ENCODE measurements at places on chromosomes 7 and 10. TPM values are rescaled to one million over a fixed set of nuclear protein-coding genes. Genes with fewer than 3 reads are reported as not detected.

DNA sequence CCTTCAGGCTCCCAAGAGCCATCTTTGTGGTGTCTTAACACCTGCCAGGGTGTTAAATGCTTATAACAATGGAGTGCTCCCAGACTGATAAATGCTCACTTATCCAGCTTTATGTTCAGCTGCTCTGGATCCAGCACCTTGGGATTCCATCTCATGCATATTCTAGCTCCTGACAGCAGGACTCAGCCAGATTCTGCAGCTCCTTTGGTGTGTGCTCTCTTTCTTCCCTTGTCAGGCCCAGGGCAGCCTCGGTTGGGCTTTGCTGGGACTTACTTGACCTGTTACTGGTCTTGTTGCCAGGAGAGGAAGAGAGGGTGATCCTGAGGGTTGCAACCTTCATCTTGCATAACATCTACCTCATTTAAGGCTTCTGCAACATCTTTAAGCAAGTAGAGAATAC, 59.4 kb upstream of the CCNY start:
- DNase-seq: no peak

GRCh38 chr7:139871820-139872219, 42.8 kb downstream of the TBXAS1 start:
- DNase-seq: no peak

DNA sequence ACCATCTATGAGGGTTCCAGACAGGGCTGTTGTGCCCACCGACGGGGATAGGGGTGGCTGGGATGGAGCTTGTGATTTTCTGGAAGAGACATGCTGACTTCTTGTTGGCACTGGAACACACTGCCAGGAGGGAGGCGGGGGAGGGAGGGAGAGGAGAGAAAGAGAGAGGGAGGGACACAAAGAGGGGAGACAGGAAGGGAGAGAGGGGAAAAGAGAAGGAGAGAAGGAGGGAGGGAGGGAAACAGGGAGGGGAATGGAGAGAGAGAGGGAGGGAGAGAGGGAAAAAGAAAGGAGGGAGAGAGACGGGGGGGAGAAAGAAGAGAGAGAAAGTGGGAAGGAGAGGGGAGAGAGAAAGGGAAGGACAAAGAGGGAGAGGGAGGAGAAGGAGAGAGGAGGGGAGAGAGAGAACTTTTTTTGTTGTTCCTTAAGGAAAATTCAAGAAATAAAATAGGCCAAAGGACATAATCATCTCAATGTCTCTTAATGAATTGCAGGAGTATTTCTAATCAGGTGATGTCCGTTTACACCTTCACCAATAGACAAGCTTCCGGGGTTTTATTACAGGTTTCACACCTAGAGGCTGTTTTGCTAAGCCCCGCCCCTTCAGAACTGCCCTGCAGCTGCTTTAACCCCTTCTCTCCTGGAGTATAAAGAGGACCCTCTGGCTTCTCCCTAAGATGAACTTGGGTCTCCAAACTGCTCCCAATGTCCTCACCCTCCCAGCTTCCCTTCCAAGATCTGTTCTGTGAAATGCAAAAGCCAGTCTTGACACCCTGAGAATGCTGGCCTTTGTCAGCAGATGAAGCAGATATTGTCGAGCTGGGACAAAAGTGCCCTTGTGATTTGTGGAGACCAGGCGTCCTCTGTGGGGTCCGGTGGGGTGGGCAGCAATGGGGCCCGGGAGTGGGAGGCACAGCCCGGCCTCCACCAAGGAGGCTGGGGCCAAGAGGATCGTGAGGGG, 82.0 kb upstream of the GTF2IRD1 start:
- DNase-seq: peak; percentile 40

Gene PITRM1
- 75.4 TPM for polyA plus RNA-seq

Gene GIMAP2
- polyA plus RNA-seq: 5.7 TPM
